ENCODE measurements at places on chromosomes 11 and 22. TPM values are rescaled to one million over a fixed set of nuclear protein-coding genes. Genes with fewer than 3 reads are reported as not detected.

DNA sequence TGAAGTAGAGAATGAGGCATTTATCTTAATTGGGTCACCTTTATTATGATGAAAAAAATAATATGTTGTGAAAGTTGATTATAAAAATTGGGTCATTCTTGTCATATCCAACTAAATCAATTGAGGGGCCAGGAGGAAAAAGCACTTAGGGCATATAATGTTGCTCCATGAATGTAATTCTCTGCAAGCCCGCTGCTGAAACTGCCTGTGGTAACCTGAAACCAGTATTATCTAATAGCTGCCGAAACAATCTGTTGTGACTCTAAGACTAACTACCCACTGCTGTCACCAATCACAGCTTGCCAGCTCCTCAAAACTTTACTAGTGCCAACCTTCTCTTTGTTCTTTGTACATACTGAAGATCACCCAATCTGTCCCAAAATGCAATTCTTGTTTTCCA, 115.8 kb downstream of the ATG16L2 start:
- no peak for DNase-seq

- no peak for DNase-seq
These were observed 64.0 kb upstream of the TNRC6B start for GRCh38 chr22:40113696-40114095.

GRCh38 chr22:37457093-37457893, 28.9 kb downstream of the MFNG start:
- peak; percentile 74 for DNase-seq

- peak; percentile 48 for DNase-seq
These were observed 49.4 kb downstream of the TEAD1 start for GRCh38 chr11:12723421-12724300.

DNA sequence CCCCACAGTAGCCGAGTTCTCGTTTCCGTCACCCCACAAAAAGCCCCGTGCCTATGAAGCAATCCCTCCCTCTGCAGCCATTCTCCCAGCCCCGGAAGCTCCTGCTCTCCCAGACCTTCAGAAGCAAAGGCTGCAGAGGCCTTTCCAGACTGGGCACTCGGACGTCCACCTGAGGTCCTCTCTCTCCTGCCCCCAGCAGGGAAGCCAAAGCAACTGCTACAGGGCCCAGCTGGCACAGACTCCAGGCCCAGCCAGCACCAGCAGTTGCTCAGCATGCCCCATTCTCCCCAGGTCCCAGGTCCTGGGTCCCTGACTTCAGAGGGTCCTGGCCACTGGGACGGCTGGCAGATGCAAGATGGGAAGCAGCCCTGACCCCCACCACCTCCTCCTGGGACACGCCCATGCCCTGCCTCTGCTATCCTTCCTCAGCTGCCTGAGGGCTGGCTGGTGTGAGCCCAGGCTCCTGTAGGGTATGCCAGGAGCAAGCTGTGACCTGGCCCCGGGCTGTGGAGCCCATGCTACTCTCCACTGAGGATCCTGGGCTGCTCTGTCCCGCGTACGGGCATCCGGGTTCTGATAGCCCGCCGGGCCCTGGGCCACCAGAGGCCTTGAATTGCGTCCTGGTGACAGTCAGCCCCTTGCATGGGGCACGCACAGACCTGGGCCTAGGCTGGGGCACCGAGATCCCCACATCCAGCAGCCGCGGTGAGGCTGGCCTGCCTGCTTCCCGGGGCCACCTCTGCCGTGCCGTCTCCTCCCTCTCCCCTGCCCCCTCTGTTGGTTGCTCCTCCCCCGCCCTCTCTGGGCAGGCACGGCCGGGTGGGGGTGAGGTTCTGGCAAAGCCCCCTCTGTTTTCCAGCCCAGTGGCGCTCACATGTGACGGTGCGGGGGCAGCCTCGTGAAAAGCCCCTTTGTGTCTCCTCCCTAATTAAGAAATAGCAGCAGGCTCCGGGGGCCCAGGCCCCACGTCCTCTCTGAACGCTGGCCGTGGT, 1310.3 kb downstream of the BRD1 start:
- no peak for DNase-seq

CBLIF gene
- total RNA-seq: not detected

- no peak for DNase-seq
These were observed 2.5 kb downstream of the MUC6 start for GRCh38 chr11:1034001-1034400.

RAG2 gene
- total RNA-seq: not detected

RHOD gene
- total RNA-seq: 10.2 TPM

NLRP6 gene
- not detected for total RNA-seq

DNA sequence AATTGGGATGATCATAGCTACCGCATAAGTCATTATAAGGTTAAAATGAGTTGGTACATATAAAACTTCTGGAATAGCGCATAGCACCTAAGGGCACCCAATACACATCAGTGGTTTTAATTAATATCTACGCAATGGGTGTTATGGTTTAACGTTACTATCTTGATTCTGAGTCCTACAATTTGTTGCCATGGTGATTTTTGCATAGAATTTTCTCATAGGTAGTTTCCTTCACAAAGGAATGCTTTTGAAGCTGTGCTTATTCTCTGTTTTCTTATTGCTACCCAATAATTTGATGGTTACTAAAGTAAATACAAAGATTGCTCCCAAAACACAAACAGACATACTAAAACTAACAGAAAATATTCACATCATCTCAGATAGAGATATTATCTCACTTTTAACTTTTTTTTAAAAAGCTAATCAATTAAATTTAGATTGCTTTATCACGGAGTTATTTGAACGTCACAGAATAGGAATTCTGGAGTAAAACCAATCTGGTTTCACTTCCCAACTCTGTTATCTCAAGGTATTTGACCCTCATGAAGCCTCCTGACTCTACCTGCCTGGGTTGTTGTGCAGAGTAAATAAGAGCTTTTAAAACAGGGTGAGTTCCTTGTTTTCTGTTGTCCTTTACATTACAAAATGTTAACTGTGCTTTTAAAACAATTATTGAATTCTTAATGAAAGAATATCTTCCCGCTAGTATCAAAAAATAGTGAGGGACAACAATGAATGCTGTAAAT, 635.5 kb upstream of the CCDC90B start:
- no peak for DNase-seq

GSTT2 gene
- total RNA-seq: not detected

- DNase-seq: no peak
These were observed 4.8 kb upstream of the FXYD6 start for GRCh38 chr11:117881217-117881616.

- DNase-seq: no peak
These were observed 15.4 kb downstream of the LRP5 start for GRCh38 chr11:68327586-68328370.

GRCh38 chr11:114049050-114049449, 10.5 kb upstream of the ZBTB16 start:
- no peak for DNase-seq

OR8D4 gene
- not detected for total RNA-seq

ADAMTS8 gene
- not detected for total RNA-seq

GRCh38 chr11:62273789-62274275, 3.9 kb downstream of the SCGB2A2 start:
- no peak for DNase-seq

TRIM49 gene
- total RNA-seq: not detected

DNA sequence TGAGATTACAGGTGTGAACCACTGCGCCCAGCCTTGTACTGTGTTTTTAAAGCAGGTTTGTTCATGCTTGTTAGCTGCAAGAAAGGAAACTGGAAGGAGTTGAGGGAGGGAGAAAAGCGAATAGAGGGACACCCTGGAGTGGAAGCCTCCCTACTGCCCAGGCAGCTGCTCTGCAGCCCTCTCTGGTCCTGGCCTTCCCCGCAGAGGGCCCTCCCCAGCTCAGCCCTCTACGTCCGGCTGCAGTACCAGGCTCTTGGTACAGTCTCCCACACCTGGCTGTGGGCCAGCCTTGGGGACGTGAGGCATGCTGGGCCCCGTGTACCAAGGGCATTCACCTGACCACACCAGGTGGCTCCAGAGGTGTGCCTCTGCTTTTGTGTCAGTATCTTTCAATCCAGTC, 70.8 kb downstream of the MED15 start:
- DNase-seq: no peak

CEND1 gene
- total RNA-seq: under 0.01 TPM

GRCh38 chr11:112042161-112042960, 17.2 kb downstream of the DLAT start:
- peak; percentile 5 for DNase-seq

DNA sequence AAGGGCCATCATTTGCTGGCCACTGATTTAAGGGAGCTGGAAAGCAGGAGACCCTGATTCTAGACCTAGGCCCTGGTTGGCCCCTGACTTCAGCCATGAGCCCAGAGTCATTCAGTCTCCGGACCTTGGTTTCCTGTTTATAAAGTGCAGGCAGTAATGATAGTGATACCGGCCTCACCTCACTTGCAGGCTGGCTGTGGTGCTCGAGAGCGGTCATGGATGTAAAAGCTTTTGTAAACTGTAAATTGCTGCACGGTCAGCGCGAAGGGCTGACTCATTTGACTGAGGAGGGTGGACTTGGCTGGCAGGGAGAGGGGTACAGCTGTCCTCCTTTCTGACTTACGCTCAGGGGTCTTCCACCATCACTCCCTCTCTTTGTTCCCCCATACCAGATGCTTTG, 37.4 kb downstream of the FBLN1 start:
- DNase-seq: no peak

GRCh38 chr22:19824926-19825339, 29.7 kb downstream of the GNB1L start:
- no peak for DNase-seq

BACE1 gene
- total RNA-seq: 6.8 TPM

FIBIN gene
- total RNA-seq: not detected

DNA sequence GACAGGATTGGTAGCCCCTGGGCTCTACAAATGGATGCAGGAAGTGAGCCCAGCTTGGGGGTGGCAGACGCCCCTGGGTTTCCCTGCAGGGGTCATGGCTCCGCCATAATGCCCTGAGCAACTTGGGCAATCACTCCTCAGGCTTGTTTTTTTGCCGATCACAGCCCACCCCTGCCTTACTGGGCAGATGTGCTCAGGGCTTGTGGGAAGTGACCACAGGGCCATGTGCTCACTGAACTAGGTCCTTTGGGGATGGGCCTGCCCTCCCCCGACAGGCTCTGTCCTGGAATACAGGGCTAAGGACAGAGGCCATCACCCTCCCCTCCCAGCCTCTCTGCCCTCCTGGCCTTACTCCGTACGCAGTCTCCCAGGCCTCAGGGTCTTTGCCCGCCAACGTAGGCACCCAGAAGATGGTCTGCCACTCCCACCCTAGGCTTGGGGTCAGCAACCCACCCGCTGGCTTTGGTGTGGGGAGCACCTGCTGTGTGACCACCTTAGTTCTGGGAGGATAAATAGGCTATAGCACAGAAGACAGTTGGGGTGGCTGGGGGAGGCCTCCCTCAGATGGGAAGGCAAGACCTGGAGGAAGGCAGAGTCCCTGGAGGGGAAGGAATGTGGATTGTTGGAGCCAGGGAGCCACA, 3.8 kb downstream of the RPLP2 start:
- no peak for DNase-seq

DNA sequence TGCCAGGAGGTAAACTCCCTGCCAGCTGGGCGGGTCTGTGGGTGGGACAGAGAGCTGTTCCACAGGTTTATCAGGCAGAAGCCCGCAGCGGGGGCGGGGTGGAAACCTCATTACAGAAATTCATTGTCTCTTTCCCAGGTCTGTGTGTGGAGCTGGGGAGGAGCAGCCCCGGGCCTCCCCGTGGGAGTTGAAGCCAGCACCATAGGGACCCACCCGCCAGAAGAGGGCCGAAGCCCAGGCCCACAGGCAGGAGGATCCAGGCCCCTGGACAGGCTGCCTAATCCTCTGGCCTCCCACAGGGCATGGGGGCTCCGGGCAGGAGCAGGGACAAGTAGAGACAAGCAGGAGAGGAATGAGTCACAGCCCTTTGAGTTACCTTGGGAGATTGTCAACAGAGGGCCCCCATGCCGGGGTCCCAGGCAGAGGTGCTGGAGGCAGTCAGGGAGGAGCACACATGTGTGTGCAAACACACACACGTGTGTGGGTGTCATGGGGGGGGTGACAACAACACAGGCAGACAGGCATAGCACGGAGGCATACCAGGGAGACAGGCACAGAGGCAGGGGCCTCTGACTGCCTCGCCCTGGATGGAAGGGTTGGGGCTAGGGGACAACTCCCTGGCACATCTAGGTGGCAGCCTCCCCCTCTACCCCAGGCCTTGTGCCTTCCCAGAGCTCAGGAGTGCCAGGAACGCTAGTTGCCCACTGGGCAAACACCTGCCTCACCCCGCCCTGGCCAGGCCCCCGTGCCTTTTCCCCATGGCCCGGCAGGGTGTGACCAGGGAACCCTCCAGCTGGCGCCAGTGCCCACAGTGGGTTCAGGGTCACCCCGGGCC, 1.4 kb downstream of the CDC42BPG start:
- DNase-seq: no peak

- peak; percentile 46 for DNase-seq
These were observed 7.2 kb downstream of the AHNAK start for GRCh38 chr11:62539238-62539925.

GRCh38 chr11:64485074-64485473, 105.9 kb upstream of the SLC22A12 start:
- no peak for DNase-seq

DNA sequence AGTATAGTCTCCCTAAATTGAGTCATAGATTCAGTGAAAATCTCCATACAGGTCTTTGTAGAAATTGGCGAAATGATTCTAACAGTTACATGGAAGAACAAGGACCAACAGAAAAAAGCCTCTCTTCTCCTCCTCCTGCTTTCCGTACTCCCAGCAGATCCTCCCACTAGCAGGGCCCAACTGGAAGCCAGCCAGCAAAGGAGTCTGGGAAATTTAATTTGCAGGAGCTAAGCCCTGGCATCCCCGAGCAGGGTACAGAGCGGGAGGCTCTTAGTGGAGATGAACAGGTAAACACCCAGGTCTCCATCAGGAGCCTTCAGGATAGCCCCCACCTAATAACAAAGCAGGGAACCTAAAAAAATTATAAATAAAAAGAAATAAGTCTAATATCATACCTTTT, 1473.8 kb downstream of the TBC1D22A start:
- DNase-seq: no peak

OR4A47 gene
- not detected for total RNA-seq

GRCh38 chr11:101863361-101863760, 51.4 kb upstream of the CEP126 start:
- DNase-seq: no peak

DDB1 gene
- 238 TPM for total RNA-seq

DNA sequence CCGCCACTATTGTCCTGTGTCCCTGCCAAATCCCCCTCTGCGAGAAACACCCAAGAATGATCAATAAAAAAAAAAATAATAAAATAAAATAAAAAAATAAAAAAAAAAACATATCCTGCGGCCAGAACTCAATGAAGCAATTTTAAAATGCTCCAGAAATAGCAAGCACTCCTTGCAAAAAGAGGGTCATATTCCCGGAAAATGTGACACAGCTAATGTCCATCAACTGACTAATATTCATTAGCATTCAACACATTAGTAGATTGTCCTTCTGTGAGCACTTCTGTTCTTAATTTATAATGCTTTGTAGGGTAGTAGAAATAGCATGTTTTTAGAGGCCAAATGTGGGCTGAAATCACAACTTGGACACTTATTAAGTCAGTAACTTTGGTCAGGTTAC, 252.3 kb upstream of the SESN3 start:
- DNase-seq: no peak

- DNase-seq: no peak
These were observed 115.8 kb upstream of the THY1 start for GRCh38 chr11:119538753-119539152.

GRCh38 chr11:102553835-102554282, 23.3 kb upstream of the MMP7 start:
- no peak for DNase-seq

Data from lung microvascular endothelial cell (primary cell).